Activated CD8-positive, alpha-beta memory T cell treated with anti-CD3 and anti-CD28 coated beads for 1 hour (primary cell): ENCODE measurements at places on chromosomes 4 and X.

- DNase-seq: no peak
These were observed 226.6 kb upstream of the PITX2 start for GRCh38 chr4:110849461-110849860.

DNA sequence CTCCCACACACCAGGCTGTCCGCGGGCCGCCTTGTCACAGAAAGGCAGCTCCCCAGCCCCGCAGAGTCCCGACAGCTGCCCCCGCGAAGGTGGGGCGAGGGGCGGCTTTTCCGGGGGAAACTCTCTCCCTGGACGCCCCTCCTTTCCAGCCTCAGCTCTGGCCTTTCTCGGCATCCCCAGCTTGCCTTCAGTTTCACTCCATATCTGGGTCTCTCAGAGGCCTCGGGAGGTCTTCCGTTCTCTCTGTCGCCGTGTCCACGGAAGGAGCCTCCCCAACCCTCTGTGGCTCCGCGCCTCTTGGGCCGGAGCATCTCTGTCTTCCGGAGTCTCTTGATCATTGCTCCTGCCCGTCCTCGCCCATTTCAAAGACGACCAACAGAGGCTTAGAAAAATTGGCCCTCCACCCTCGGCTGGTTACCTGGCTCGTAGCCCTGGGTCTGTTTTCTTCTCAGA lies 6.1 kb upstream of the MSX1 start:
- DNase-seq: no peak

- DNase-seq: no peak
These were observed 165.6 kb downstream of the SH3KBP1 start for GRCh38 chrX:19721726-19722370.

GRCh38 chr4:157172011-157172410 lies 48.5 kb upstream of the GRIA2 start:
- no peak for DNase-seq

DNA sequence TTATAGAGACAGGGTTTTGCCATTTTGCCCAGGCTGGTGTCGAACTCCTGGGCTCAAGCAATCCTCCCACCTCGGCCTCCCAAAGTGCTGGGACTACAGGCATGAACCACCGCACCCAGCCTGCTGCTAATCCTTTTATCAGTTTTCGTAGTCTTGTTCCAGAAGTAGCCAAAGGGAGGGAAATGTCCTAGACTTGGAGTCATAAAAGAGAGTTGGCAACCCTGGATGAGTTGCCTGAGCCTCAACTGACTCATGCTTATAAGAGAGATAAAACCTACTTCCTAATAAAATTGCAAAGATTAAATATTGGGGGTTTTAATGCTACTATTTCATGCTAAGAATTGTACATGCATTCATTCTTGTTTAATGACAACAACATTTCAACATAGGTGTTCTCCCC lies 44.3 kb downstream of the CD40LG start:
- no peak for DNase-seq

- DNase-seq: peak; percentile 50
These were observed 242.7 kb downstream of the BCOR start for GRCh38 chrX:39854772-39855747.

DNA sequence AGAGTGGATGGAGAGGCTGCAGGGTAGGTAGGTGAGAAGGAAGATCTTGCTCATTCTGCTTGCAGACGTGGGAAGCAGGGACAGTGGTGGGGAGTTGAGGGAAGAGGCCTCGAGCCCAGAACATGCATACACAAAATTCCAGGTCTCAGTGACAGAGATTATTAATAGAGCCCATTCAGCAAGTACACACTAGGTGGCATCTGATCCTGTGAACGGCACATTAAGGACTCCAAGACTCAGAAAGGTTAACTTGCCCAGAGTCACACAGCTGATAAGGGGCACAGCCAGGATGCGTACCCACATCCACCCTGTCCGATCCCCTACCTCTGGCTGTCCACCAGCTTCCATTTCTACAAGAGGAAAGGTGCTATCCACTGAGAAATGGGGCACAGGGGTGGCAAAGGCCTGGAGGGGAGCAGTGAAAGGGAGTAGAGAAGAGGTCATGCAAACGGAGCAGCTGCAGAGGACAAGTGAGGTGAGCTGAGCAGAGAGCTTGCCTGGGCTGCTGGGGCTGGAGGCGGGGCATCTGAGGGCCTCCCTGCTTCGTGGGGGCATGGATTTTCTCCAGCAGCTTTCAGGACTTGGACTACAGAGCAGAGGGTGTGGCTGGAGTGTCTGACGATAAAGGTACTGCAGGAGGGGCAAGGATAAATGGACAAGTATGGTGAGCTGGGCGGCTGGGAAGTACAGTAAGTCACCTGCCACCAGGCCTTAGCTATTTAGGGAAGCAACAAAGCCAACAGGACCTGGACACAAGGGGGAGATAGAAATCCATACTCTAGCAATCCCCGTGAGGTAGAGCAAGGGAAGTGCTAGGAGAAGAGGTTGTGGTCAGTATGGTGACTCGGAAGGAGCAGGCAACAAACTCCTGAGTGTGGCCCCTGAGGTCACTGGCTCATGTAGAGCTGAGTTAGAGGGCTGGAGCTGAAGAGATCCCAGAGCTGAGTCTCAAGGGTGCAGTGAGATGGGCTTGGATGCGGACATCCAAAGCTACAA lies 11.2 kb downstream of the IDS start:
- no peak for DNase-seq

GRCh38 chr4:108114503-108114902 lies 54.2 kb downstream of the LEF1 start:
- DNase-seq: no peak

DNA sequence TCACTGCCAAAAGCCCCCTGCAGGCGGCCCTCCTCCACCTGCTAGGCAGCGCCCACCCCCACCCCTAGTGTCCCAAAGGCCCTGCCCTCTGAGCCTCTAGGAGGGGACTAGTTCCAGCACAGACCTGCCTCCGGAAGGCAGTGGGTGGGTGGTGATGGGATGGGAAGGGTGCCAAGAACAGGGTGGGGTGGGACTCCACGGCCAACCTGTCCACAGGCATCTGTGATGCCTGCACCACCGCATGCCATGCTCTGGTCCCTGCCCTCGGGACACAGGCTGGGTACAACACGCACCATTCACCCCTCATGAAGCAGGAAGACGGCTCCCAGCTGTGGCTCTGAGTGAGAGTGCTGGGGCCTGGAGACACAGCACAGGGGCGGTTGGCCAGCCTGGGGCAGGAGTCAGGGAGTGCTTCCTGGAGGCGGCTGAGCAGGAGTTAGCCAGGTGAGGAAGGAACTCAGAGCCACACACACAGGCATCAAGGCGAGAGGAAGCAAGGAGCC lies 243.1 kb upstream of the PSAPL1 start:
- DNase-seq: no peak
